HT-29 (cell line): ENCODE measurements at places on chromosomes 16 and 17. TPM values are rescaled to one million over a fixed set of nuclear protein-coding genes. Genes with fewer than 3 reads are reported as not detected.

GRCh38 chr16:88956546-88957432, 20.2 kb downstream of the CBFA2T3 start:
- DNase-seq, result no peak

DNA sequence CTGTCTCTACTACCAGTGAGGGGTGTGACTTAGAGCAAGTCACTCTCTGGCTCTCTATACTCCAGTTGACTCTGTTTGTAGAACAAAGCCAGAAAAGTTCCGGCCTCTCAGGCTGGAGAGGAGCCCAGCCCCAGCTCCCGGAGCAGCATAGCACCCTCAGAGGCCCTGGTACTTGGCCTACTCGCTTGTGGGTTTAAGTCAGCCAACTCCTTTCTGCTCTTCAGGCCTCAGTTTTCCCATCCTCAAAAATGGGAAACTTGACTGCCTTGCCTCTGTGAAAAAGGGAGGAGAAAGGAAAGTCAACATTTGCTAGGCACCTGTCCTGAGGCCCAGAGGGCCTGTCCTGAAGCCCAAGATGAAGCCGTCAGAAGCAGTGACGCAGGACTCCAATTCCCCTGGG, 1.1 kb downstream of the CHST6 start:
- DNase-seq, result no peak

DNA sequence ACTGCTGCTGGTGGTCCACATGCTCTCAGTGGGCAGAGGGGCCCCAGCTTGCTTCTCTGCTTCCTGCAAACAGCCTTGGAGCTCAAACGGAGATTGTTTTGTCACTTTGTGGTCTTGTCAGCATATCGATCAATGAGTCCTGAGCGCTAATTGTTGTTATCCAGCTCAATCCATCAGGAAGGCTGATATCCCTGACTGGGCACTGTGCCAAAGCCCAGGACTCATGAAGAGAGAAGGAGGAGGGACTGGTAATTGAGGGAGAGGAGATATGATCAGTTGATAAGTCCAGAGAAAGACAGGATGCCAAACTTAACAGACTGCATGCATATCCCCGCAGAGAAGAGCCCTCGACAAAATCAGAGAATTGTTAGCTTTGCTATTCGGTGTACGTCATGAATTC, 58.6 kb upstream of the DNAH9 start:
- no peak for DNase-seq

GRCh38 chr17:67652433-67652832, 65.3 kb upstream of the NOL11 start:
- DNase-seq, result no peak

GRCh38 chr17:27782791-27783206, 17.5 kb downstream of the NOS2 start:
- no peak for DNase-seq

- no peak for DNase-seq
Measured at GRCh38 chr16:66093191-66093590, 273.3 kb upstream of the CDH5 start.

DNA sequence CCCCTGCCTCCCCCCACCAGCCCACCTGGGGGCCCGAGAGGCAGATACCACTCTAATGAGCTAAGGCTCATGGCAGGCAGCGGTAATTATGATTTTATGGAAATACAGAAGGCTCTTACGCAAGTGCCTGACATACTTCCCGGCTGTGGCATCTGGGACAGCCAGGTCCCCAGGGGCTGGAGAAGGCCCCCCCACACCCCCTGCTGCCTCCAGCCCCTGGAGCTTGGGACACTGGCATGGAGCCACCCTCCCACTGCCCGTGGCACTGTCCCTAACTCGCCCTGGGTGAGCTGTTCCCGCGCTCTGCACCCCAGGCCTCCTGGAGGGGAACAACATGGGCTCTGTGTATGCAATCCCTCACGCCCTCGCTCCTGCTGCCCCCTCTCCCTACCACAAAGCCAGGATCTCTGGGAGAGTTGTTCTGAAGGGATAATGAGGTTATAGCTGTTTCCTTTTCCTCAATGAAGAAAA, 5.4 kb upstream of the STAC2 start:
- DNase-seq, result no peak

- no peak for DNase-seq
Measured at GRCh38 chr16:72285728-72286127, 113.8 kb upstream of the PMFBP1 start.

DNA sequence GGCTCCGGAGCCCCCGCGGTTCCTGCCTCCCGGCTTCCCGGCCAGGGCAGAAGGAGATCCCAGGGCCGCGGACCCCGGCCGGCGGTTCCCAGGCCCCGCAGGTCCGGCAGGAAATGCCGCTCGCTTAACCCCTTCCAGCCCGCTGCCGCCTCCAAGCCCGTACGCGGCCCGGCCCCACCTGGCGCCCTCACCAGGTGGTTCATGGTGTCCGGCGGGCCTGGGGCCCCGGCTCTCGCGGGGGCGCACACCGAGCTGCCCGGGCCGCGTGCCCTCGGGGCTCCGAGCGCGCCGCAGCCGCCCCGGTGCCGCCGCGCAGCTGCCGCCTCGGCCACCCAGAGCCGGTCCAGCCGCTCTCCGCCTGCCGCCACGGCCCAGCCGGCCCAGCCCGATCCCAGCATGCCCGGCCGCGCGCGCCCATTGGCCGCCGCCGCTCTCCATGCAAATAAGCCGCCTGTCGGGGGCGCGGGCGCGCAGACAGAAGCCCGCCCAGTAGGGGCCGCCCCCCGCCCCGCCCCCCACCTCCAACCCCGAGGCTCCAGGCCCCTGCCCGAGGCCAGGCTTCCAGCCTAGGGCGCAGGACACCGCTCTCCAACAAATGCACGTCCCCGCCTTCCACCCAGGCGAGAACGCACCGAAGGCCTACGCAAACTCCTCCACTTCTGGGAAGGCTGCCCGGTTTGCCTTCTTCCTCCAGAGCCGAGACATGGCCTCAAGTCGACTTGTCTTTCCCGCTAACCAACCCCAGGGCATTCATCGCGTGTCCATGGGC, at the start of gene BCAR1:
BCAR1 (minus strand) TSS at position 345 of the 769 bp plus-strand sequence; CDS start at position 203, 142 bp downstream.
- DNase-seq, result peak; percentile 83

DNA sequence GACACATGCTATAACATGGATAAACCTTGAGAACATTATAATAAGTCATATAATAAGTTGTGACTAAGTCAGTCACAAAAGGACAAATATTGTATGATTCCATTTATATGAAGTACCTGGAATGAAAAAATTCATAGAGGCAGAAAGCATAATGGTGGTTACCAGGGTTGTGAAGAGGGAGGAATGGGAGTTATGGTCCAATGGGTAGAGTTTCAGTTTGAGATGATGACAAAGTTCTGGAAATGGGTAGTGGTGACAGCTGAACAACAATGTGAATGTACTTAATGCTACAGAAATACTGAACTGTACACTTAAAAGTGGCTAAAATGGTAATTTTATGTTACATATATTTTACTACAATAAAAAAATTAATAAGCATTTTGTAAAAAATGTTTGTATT, 49.7 kb downstream of the MYO1D start:
- DNase-seq, result no peak

- DNase-seq, result no peak
Measured at GRCh38 chr16:50161950-50162349, 8.8 kb downstream of the TENT4B start.

DNA sequence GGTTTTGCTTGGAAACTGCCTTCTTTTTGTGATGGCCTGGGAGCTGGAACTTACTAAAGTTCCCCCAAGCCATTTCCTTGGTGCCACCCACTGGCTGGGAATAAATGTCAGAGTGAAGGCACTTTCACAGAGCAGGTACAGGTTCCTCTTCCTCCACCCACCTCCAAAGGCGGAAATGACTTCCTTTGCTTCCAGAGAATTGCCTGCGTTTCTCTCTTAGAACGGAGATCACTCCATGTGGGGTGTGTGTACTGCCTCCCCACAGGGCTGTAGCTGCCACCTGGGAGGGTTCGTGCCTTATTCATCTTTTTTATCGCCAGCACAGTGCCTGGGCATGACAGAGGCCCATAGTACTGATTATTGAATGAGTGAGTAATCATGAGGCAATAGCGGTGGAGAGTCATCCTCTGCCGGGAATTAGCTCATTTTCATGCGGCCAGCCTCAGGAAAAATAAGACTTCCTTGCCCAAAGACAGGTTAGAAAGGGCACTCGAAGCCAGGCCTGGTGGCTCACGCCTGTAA, 32.2 kb upstream of the HAS3 start:
- DNase-seq, result peak; percentile 76

Gene GPR139
- total RNA-seq, result not detected in 2 replicates

Gene GAST
- total RNA-seq, result not detected in 2 replicates

Gene KRTAP17-1
- not detected in 2 replicates for total RNA-seq

Gene CCDC200
- not detected in 2 replicates for total RNA-seq

Gene PPL
- 56.5 and 58.1 TPM in 2 replicates for total RNA-seq

Gene KRT24
- not detected in 2 replicates for total RNA-seq
